SK-N-MC (cell line): ENCODE measurements at places on chromosomes 4 and X.
A peak's percentile ranks its signal among the peaks of the same experiment; 100 is the strongest.

DNA sequence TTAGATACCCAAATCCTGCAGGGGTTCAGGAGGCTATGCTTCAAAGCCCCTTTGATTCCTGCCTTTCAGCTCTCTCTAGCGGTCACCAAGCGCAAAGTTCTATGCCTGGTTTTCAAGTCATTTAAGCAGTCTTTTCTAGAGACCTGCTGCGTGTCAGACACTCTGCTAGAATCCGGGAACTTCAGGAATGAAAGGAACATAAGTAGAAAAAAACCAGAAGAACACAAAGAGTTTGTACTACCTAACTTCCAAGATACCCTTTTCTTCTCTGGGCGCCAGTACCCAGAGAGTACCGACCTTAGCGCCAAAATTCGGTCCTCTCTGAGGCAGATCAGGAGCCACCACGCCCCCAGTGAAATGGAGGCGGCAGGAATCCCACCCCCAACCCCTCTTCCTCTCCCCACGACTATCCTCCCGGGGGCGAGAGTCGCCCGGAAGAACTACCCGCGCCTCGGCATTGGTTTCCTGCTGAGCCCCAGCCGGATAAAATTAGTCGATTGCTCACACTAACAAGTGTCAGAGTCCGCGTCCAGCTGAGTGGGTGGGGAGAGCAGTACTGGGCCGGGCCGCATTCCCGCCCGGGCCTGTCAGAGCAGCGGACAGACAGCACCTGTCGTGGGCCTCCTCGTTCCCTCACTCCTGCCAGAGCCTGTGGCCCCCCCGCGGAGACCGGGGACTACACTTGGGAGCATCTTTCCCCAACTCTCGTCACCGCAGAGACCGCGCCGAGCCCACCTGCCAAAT lies 78.8 kb downstream of the RLIM start:
- DNase-seq: no peak

DNA sequence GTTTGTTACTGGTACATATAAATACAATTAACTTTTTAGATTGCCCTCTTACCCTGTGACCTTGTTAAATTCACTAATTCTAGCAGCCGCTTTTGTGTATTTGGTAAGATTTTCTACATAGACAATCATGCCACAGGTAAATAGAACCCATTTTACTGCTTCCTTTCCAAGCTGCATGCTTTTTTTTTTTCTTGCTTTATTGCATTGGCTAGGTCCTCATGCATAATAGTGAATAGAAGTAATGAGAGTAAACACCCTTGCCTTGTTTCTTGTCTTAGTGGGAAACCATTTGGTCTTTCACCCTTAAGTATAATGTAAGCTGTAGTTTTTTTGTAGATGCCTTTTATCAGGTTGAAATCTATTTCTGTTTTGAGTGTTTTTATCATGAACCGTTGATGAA lies 7.7 kb upstream of the TMEM271 start:
- no peak for DNase-seq

GRCh38 chrX:37361596-37361995 lies 12.4 kb downstream of the PRRG1 start:
- DNase-seq: no peak

DNA sequence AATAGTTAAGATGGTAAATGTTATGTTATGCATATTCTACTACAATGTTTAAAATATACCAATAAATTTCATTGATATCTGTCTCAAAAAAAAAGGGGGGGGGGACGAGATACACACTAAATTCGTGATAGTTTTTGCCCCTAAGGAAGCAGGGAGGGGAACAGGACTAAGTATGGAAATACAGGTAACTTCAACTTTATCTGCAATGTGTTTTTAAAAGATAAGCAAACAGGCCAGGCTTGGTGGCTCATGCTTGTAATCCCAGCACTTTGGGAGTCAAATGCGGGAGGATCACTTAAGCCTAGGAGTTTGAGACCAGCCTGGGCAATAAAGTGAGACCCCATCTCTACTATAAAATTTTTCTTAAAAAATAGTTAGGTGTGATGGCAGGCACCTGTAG lies 13.4 kb upstream of the CLOCK start:
- no peak for DNase-seq

GRCh38 chrX:110218591-110218990 lies 99.3 kb downstream of the AMMECR1 start:
- DNase-seq: peak; percentile 44

DNA sequence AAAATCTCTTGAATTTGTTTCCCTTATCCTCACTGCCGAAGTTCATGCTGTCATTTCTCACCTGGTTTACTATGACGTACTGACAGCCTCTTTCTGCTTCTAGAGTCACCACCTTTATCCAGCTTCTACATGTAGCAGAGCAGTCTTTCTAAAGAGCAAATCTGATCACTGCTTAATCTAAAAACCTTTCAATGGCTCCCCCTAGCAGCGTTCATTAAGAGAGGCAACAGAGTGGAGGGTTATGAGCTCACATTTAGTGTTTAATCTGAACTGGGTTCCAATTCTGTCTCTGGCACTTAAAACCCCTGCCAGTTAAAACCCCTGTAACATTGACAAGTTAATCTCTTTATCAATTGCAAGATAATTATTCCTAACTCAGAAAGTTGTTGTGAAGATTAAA lies 4.4 kb downstream of the RBPJ start:
- DNase-seq: no peak

- DNase-seq: no peak
Measured at GRCh38 chr4:112775801-112776200, 138.9 kb downstream of the LARP7 start.

DNA sequence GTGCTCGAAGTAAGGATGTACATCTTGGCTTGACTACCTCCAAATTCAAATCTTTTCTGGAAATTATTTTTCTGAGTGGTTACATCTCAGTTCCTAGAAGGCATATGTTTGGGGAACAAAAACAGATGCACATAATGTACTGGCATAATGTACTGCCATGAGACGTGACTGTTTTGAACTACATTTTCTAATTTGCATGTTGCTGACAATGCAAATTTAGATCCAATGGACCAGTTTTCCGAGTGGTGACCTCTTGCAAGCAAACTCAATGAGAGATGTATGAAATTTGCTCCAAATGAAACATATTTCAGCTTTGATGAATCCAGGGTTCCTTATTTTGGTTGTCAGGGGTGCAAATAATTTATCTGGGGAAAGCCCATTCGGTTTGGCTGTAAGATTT lies 694.3 kb downstream of the GRXCR1 start:
- DNase-seq: no peak

GRCh38 chr4:137957806-137958205 lies 284.3 kb downstream of the SLC7A11 start:
- no peak for DNase-seq

GRCh38 chr4:66219401-66219800 lies 549.1 kb upstream of the EPHA5 start:
- no peak for DNase-seq

GRCh38 chrX:29231800-29232199 lies 644.6 kb downstream of the IL1RAPL1 start:
- DNase-seq: no peak

DNA sequence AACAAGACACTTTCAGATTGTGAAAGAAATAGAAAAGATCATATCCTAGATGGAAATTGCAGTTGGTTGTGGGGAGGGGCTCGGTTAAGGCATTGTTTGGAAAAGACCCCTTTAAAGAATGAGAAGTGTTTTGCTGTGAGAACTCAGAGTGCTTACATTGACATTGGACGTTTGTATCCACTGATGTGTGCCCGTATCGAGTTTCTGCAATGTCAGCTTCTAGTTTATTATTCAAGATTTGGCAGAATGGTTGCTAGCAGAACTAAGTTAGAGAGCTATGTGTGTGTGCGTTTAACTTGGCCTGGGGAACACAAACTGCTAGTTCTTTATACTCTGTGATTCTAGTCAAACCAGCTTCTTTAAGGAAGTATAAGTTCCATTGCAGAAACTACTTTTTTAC lies 2702.5 kb downstream of the PCDH7 start:
- no peak for DNase-seq

DNA sequence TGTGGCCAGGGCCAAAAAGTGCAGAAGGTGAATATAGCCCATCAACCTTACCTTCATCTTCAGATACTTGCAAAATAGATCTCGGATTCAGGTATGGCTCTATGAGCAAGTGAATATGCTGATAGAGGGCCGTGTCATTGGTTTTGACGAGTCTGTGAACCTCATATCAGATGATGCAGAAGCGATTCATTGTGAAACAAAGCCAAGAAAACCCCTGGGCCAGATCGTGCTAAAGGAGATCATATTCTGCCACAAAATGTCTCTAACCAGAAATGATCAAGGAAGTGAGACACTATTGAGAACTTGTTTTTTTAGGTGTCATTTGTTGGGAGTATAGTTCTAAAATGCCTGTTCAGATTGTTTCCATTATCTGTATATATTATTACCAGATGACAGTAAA lies 48.3 kb downstream of the PDK3 start:
- DNase-seq: no peak

GRCh38 chr4:137961051-137961438 lies 281.1 kb downstream of the SLC7A11 start:
- DNase-seq: peak; percentile 89

DNA sequence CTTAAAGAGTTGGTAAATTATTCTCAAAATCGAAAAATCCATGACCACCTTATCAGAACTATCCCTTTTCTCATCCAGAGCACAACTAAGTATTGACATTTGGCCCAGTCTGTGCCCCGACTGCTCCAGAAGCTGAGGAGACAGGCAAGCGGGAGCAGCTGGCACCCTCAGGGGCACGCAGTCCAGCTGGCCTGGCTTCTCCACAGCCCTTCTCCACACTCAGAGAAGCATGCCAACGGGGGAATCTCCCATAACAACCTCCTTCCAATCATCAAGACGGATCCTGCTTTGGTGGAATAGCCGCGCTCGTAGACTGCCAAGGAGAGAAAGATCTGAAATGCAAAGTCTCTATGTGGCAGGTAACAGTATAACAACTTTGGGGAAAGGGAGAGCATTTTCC lies 85.4 kb downstream of the AFAP1 start:
- no peak for DNase-seq

DNA sequence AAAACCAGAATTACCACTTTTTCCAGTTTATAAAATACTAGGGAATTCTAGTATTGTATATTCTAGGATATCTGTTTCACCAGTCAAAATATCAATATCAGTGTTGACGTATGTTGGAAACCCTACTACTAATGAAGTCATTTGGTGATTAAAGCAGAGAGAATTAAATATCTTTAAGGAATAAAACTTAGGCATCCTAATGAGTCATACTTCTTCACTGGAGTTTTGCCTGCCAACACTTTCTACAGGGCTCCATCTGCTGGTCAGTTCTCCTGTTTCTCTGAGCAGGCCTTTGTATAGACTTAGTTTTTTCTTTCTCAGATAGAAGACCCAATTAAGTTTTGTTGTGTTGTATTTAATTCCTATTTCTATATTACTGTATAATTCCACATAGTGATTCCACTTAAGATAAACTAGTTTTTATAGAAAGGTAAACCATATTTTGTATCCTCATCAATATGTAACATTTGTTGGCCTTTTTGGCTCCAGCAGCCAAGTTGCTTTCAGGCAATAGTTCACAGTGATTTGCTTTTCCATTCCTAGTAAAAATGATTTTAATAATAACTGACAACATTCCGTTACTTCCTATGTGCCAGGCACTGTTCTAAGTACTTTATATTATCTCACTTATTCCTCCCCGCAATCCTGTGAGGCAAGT lies 3.5 kb downstream of the AP1AR start:
- DNase-seq: peak; percentile 48

- no peak for DNase-seq
Measured at GRCh38 chr4:52926196-52926974, 64.3 kb downstream of the RASL11B start.

DNA sequence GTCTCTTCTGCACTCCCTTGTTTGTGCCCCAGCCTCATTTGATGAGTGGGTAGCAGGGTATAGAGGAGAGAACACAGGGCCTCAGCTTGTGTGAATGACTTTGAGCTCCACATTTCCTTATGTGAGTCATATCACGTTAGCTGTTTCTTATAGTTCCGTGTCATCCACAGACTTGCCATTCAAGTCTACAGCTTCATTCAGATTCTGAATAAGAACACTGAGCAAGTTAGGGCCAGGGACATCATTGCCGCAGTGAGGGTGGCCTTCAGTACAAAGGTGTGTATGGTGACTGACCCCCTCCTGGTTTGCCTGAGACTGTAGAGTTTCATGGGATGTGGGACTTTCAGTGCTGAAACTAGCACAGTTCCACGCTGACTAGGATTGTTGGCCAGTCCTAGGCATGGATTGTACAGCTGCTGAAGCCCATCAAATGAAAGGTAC lies 23.6 kb downstream of the KLF3 start:
- DNase-seq: no peak

- no peak for DNase-seq
Measured at GRCh38 chr4:38075370-38076152, 115.4 kb downstream of the PTTG2 start.
